BE2C (cell line): ENCODE measurements at places on chromosomes 5 and 9.

DNA sequence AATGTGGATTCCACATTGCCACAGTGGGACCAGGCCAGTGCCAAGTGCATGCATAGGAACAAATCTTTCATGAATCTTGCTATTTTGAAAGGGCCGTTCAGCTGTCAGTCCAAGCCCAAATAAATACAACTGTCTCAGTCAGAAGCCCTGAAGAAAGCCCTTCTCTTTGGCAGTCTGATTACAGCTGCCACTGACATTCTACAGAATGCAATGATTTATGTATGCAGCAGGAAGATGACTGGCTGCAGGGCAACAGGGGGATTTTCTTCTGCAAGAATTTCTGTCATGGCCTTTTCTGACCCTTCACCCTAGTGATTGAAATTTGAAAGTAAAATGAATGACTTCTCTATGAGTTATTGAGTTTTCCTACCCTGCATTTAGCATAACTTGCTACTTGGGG, 86.7 kb upstream of the FER start:
- no peak for DNase-seq

GRCh38 chr9:23073136-23073535, 626.5 kb downstream of the DMRTA1 start:
- DNase-seq, result no peak

- DNase-seq, result no peak
Measured at GRCh38 chr9:73166468-73166867, 14.8 kb downstream of the ANXA1 start.

- DNase-seq, result no peak
Measured at GRCh38 chr5:117161718-117162335, 587.2 kb upstream of the SEMA6A start.

GRCh38 chr5:91079037-91079436, 304.1 kb downstream of the ARRDC3 start:
- DNase-seq, result no peak

- DNase-seq, result no peak
Measured at GRCh38 chr5:14696057-14696456, 31.5 kb downstream of the OTULIN start.

DNA sequence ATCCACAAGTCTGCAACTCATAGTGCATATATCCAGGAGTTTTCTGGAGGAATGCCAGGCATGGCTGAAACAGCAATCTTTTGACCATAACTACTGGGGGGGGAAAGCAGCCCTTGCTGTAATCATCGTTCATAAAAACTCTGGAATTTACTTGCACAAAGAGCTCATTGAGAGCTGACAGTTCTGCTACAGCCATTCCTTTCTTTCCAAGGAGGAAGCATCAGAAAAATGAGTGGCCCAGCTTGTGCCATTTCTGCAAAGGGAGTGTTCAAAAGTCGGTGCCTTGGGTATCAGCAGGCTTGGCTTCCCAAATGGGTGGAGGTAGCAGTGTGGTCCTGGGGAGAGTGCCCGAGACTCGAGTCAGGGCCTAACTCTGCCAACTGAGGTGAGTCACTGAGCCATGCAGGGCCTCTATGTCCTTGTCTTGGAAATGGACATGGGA, 101.5 kb downstream of the GCNT1 start:
- DNase-seq, result no peak

DNA sequence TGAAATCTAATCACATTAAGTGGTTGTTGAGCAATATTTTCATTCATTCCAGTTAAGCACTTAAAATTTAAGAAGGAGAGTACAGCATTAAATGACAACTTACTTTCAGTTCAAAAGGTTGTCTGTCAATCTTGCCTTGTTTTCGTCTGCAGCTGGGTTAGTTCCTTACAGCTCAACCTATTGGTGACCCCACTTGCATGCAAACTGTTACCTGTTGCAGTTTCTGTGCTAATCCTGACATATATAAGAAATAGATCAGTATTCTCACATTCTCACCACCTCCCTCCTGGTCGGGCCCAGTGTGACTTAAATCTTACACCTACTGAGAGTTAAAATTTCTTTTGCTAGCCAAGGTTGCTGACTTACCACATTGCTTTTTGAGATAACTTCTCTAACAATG, 191.8 kb upstream of the SMC2 start:
- DNase-seq, result no peak

GRCh38 chr9:127390563-127390962, 6.4 kb upstream of the SLC2A8 start:
- DNase-seq, result no peak

GRCh38 chr5:149583394-149583793, 2.1 kb downstream of the ARHGEF37 start:
- DNase-seq, result no peak

DNA sequence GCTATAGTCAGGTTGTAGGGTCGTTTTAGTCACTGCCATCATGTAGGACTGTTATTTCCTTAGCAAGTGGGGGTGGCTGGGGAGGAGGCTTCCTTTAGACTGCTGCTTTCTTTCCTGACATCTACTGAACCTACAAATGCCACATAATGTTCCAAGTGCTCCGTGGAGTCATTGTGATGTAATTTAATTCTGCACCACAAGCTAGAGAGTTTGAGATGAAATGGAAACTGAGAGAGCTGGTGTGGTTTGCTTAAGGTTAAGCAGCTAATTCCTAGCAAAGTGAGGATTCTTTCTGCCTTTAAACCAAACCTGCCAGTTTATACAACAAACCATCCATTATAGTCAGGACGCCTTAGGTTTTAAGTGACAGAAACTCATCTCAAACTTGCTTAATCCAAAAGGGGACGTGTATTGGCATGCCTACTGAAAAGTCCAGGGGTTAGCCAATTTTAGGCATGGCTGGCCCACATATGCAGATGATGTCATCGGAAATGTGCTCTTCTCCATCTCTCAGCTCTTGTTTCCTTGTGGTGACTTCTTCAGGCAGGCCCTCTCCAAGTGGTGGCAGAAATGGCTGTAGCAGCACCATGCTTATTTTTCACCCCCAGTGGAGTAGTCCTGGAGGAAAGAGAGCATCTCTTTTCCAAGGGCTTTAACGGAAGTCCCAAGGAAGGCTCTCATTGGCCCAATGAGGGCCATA, 30.5 kb downstream of the ZNF618 start:
- DNase-seq, result no peak

- peak; percentile 71 for DNase-seq
Measured at GRCh38 chr5:173660481-173661280, 44.2 kb upstream of the BOD1 start.

GRCh38 chr9:127970401-127971313, 10.1 kb downstream of the EEIG1 start:
- peak; percentile 11 for DNase-seq

DNA sequence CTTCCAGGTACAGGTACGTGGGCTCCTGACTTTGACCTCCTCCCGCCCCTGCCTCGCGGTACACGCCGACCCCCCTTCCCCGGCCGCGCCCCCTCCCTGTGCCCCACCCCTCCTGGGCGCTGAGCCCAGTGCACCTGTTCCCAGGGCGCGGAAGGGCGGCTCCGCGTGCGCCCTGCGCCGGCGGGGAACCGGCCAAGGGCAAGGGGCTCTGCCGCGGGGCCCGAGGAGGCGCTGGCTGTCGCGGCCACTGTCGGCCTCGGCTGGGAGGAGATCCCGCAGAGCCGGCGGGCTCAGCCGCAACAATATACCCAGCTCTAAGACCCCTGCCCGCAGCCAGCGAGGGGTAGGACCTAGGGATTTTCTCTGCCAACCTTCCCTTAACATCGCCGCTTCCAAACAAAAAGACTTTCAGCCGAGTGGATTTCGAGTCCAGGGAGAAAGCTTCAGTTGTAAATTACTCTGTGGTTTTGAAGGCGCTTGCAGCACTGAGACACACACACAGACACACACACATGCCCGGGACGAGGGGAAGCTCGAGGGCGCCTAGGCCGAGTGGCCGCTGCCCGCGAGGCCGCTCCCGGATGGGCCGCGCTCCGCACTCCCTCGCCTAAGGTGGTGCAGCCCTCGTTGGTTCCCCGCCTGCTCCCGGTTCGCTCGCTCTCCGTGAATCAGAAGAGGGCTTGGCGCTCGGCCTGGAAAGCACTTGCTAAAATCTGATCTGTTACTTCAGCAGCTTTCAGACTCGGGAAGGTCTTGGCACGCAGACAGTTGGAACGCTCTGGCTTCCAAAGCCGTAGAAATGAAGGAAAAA, 1.2 kb downstream of the FGF18 start:
- peak; percentile 58 for DNase-seq

DNA sequence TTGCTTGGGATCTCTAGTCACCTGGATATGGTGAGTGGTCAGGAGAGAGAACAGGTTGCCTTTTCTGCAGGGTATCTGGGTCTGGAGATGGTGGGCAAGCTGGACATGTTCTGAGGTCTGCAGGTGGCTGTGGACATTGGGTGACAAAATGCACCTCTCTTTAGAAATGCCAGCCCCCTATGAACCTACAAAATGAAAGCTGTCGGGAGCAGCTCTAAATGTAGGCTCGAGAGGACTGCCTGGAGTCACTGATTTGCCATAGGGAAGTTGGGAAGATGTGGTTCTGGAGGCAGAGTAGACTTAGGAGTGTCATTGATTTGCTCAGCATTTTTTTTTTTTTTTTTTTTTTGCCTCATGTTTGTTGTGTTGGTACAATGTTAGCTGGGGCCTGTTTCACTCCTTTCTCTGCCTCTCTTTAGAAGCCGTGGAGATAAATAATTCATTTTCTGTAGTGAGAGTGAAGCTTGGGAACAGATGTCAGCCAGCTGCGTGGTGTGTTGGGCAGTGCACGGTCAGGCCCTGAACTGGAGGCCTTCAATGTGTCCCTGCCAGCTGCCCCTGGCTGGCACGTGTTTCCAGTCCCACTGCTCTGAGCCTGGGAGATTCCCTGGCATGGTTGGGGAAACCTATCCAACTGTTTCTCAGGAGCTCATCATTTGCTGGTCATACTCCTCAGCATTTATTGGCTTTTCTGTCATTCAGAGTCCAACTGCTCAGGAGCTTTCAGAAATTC, 5.4 kb downstream of the RGS3 start:
- DNase-seq, result no peak

- no peak for DNase-seq
Measured at GRCh38 chr5:4082966-4083564, 487.4 kb downstream of the IRX1 start.

- no peak for DNase-seq
Measured at GRCh38 chr9:124456341-124457078, 6.3 kb downstream of the ADGRD2 start.

GRCh38 chr9:101737165-101737704, 1.2 kb downstream of the GRIN3A start:
- no peak for DNase-seq

- no peak for DNase-seq
Measured at GRCh38 chr5:72140711-72141110, 33.4 kb downstream of the MAP1B start.

DNA sequence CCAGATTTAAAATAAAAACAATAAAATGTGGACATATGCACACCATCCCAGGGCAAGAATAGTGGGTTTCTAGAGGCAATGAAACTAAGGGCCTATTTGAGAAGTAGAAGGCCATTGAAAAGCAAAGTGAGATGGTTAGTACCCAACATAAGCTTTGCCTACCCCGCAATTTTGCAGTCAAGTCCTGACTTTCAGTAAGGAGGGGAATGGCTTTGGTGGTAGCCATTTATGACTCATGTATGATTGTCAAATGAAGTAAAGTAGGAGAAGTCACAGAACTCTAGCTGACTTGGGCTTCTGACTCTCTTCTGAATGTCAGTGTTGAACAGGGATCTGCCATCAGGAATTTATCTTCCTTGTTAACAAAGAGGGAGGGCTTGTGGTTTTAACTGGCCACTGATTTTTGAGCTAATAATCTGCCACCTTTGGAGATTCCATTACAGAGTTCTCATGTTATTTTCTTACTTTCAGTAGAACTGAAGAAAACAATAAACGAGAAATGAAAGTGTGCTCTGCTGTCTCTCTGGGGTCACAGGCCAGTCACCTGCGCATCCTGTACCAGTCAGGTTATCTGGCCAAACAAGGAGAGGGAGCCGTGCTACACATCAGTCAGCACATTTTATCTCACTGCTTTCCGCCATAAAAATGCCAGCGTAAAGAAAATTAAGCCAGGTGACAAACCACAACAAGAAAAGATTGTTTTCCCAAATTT, 14.3 kb upstream of the SNCAIP start:
- DNase-seq, result no peak

- no peak for DNase-seq
Measured at GRCh38 chr9:116100711-116101121, 52.9 kb upstream of the PAPPA start.

DNA sequence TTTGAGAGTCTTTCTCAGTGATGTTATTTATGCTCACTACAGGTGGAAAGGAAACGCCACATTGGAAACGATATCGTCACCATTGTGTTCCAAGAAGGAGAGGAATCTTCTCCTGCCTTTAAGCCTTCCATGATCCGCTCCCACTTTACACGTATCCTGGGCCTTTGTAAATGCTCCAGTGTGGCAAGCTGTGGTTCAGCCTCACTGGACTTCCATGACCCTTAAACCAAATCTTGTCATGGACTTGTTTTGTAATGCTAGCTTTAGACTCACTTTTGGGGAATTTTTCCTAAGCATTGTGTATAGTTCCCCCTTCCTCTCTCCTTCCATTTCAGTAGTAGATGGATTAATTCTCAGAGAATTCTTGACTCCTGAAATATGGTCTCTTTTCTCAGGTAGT, 60.9 kb upstream of the SLC2A8 start:
- no peak for DNase-seq

DNA sequence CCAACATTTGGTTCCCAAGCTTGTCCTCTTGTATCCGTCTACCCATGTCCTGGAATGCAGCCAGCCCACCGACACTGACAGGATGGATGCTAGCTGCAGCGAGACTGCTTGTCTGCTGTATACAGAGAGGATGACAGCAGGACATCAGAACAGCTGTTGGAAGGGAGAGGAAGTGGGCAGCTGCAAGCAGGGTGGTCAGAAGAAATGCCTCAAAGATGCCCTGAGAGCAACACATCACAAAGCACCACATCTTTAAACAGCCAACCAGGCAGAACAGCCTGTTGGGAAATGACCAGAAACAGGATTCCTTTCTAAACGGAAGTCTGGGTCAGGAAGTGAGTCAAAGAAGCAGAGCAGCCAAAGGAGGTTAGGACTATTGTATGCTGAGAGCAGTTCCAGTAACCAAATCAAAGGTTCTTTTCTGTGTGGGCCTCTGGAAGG, 219.1 kb downstream of the NDUFS4 start:
- DNase-seq, result no peak

DNA sequence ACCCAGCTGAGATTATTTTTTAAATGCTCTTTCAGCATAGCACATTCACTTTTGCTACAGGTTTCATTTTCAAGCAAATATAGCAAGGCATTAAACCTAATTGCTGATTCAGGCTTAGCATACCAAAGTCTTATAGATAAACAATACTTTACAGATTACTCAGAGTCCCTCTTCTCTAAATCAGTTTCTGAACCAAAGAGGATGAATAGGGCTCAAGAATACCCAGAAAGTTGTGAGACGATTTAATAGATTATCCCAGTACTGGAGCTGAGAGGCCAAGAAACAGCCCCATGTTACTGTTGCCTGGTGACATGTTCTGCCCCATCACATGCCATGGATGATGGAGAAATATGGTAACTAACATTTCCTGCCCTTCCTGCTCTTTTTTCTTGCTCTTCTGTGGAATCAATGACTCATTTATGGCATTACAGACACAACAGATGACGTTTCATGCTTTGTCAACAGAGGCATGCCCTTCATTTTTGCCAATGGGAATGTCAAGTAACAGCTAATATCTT, 18.1 kb upstream of the SSBP2 start:
- DNase-seq, result no peak
